ENCODE measurements at places on chromosomes 2 and 18. TPM values are rescaled to one million over a fixed set of nuclear protein-coding genes. Genes with fewer than 3 reads are reported as not detected.

Gene ASPRV1
- not detected for total RNA-seq

Gene RALBP1
- total RNA-seq, result 52.0 TPM

Gene DCDC2C
- total RNA-seq, result not detected

Gene ERFE
- total RNA-seq, result 34.5 TPM

Gene RGPD3
- total RNA-seq, result 0.13 TPM

Gene HOXD11
- total RNA-seq, result 19.2 TPM

Gene GPR45
- total RNA-seq, result 0.25 TPM

Gene ALPI
- total RNA-seq, result not detected

Gene RPRD1A
- 27.7 TPM for total RNA-seq

Gene DAW1
- 2.4 TPM for total RNA-seq

Gene MOCOS
- total RNA-seq, result 8.6 TPM

Gene NGEF
- 0.98 TPM for total RNA-seq

Gene SATB2
- 3.5 TPM for total RNA-seq

Gene GAL3ST2
- total RNA-seq, result 1.0 TPM

Gene MROH2A
- not detected for total RNA-seq

Gene C2orf74
- total RNA-seq, result 3.7 TPM

Gene RUFY4
- not detected for total RNA-seq

Gene GCG
- not detected for total RNA-seq

Gene MAP3K19
- total RNA-seq, result not detected

Gene FAM237A
- not detected for total RNA-seq

Gene GBX2
- 0.89 TPM for total RNA-seq

Gene GREB1
- total RNA-seq, result 0.51 TPM

Gene MRPL33
- total RNA-seq, result 83.1 TPM

Gene SERPINB3
- not detected for total RNA-seq

Gene HOXD4
- 14.5 TPM for total RNA-seq

Gene ALLC
- total RNA-seq, result not detected

Gene HOXD3
- 2.6 TPM for total RNA-seq

Gene CCDC142
- total RNA-seq, result 9.5 TPM

Gene ST6GAL2
- 23.3 TPM for total RNA-seq

Gene NEB
- total RNA-seq, result 0.13 TPM

Gene SRSF7
- 102 TPM for total RNA-seq

Gene ABCG5
- not detected for total RNA-seq

Gene TUBA4B
- total RNA-seq, result not detected

Gene PTH2R
- total RNA-seq, result not detected

Gene ITGA6
- total RNA-seq, result 20.9 TPM

Gene KLF7
- total RNA-seq, result 26.6 TPM

Gene LYPD1
- total RNA-seq, result 158 TPM

Gene FZD7
- total RNA-seq, result 38.5 TPM

Gene MYCN
- 1.1 TPM for total RNA-seq

Gene SP140
- total RNA-seq, result 0.25 TPM

Gene GPATCH11
- total RNA-seq, result 4.1 TPM

Gene GKN1
- not detected for total RNA-seq

Gene UGT1A4
- total RNA-seq, result not detected

Gene AQP12A
- total RNA-seq, result not detected

Gene TMEM200C
- 1.0 TPM for total RNA-seq

Gene RANBP2
- 34.4 TPM for total RNA-seq

Gene SLC40A1
- 12.3 TPM for total RNA-seq

Gene FOXI3
- not detected for total RNA-seq

Gene FEV
- not detected for total RNA-seq

Gene VWC2L
- total RNA-seq, result not detected

Gene CPLX4
- not detected for total RNA-seq
